ENCODE measurements at places on chromosomes 6 and 20.
A peak's percentile ranks its signal among the peaks of the same experiment; 100 is the strongest.

DNA sequence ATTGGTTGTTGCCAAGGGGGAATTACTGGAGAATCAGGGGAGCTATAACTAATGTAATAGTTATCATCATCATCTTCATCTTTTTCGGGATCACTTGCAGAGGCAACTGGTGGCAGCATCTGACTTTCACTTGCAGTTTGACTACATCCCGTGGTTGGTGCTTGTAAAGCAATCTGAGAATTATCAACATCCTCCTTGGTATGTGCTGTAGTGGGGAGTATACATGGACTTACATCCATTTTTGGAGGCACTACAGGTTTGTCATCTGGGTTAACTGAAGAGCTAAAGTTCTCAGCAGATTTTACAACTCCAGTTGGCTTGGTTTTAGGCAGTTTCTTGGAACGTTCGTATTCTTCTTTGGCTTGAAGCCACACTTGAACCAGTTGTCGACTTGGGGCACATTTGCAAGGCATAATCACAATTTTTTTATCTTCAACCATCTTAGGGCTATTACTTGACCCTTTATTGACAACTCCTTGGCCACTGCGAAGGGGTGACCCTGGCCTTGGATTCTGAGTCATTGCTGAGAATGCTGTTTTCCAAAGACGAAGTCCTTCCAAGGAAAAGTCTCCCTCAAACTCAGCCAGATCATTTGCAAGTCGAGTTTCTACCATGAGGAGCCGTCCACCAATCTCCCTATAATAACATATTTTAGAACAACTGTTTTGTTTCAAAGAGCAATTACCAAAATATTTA, 115.5 kb downstream of the REV3L start:
- DNase-seq: no peak

DNA sequence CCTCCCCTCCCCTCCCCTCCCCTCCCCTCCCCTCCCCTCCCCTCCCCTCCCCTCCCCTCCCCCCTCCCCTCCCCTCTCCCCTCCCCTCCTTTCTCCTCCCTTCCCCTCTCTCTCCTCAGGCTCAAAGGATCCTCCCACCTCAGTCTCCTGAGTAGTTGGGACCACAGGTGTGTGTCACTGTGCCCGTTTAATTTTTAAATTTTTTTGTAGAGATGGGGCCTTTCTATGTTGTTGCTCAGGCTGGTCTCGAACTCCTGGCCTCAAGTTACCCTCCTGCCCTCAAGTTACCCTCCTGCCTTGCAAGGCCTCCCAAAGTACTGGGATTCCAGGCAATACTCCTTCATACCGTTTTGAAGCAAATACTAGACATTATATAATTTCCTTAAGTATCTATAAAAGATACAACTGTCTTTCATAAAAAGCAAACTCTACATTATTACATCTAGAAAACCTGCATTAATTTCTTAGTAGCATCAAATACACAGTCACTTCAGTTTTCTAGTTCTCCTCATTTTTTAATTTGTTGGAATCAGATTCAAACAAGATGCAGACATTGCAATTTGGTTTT, 39.8 kb downstream of the NCOA3 start:
- no peak for DNase-seq

- DNase-seq: no peak
These were observed 39.8 kb downstream of the SNX5 start for GRCh38 chr20:17928633-17929311.

- no peak for DNase-seq
These were observed 166.7 kb downstream of the PRKN start for GRCh38 chr6:162560891-162561290.

- no peak for DNase-seq
These were observed 216.5 kb downstream of the ZMYND8 start for GRCh38 chr20:47139934-47140535.

DNA sequence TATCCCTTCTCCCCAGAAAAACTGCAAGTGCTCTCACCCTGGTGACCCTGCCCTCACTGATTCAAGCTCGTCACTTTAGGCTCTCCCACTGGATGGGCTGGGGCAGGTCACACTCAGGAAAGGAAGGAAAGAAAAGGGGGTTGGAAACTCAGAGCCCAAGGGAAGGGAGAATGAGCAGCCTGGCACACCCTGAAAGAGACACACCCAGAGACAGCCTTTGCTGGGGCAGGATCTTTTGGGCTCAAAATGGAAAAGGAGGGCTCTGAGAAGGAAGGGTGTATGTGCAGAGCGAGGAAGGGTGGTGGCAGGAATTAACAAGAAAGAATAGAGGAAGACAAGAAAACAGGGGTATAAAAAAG, 2.5 kb downstream of the PPP1R18 start:
- DNase-seq: no peak

GRCh38 chr6:43771210-43771857, 1.3 kb downstream of the VEGFA start:
- DNase-seq: peak; percentile 77

DNA sequence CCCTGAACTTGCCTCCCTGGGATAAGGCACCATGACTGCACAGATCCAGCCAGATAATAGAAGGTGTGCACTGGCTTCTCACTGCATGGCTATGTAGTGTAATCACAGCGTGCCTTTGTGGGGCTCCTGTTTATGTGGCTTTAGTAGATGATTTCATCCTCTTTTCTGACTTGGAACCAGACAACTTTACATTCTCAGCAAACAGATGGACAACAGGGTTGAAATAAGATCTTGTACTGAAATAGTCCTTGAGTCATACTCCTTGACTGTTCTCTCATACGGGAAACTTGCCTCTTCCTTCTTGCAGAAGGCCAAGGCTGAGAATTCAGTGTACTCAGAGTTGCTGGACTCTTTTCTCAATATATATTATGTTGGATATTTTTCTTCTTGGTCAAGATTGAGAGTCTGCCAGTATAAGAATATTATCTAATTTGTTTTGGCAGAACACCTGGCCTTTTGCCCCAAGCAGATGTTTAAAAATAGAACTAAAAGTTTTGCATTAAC, 25.0 kb upstream of the RNF144B start:
- peak; percentile 57 for DNase-seq

DNA sequence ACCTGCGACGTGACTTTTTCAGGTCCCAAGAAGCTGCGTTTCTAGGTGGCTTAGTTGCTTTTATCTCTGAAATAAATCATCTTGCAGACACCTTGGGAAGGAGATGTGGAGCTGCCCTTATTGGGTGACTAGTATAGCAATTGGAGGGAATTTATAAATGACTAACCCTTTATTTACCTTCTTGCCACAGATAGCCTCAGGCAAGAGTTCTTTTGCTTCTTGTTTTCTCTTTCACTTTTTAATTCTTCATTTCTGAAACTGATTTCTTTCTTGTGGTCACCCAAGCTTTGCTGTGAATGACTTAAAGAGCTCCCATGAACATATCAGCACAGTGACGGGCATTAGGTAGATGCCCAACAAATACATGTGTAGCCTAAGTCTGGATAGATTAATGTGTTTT, 3.0 kb downstream of the ADGRF4 start:
- DNase-seq: no peak

DNA sequence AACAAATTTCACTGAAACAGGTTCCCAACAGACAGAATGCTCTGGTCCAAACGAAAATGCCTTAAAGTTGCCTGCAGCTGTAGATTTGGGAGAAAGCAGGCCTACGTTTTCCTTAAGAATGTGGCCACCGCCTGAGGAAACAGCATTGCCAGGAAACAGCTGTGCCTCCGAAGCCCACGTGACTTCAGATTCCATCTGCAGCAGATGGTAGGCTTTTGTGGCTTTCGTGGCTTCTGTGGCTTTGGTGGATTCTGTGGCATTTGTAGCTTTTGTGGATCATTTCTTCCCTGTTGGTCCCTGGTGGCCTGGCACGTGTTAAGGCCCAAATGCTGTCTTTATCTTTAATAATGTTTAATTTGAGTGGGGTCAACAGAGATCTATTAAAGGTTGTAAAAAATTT, 222.9 kb downstream of the TTLL2 start:
- no peak for DNase-seq

GRCh38 chr6:22357724-22358189, 60.9 kb upstream of the PRL start:
- DNase-seq: no peak

- DNase-seq: no peak
These were observed 35.6 kb downstream of the TM9SF4 start for GRCh38 chr20:32144898-32145662.

DNA sequence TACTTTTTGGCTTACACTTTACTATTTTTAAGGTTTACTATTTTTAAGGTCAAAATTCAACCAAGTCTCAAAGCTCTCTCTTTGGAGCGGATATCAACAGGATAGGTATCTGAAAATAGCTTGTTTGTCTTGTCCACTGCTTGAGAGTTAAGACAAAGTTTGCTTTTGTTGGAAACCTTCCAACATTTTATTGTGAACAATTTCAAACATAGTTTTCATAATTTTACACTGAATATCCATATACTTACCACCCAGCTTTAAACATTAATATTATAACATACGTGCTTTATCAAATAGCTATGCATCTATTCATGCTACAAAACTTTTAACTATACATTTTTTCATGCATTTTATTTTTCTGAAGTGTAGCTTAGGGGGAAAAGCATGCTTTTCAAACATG, 109.9 kb downstream of the FYN start:
- no peak for DNase-seq

GRCh38 chr6:133236932-133237331, 4.2 kb upstream of the EYA4 start:
- no peak for DNase-seq

GRCh38 chr6:137087902-137088301, 43.1 kb upstream of the IL20RA start:
- no peak for DNase-seq

DNA sequence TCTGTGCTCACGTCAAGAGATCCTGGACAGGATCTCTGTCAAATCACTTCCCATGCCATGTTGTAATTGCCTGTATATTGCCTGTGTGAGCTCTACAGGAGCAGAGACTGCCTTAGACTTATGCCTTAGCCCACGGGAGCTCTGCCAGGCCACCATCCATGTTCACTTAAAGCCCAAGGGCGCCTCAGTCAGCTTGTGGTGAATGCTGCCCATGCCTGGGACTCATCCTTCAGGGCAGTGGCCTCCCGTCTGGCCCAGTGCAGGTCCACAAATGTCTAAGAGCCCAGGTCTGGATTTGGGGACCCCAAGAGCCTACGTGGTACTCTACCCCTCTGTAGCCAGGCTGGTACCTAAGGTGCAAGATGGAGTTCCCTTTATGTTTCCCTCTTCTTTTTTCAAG, 22.4 kb upstream of the BPIFA2 start:
- no peak for DNase-seq

GRCh38 chr6:118678866-118679265, 27.5 kb upstream of the CEP85L start:
- no peak for DNase-seq

DNA sequence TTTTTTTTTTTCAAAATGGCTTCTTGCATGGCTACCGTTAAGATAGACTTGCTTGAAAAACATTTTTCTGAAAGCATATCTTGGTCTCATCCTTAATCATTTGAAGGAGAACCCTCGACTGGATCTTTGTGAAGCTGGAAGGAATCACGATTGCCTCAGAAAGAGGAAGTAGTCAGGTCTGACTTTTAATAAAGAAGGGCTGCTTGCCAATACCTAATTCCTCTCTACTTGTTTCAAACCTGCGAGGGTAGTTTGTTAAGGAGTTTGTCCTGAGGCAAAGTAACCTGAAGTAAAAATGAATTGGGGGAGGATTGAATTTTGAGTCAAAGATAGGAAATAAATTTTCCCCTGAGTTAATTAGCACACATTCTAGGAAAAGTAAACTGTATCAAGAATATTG, 288.1 kb upstream of the MAP3K7 start:
- no peak for DNase-seq

GRCh38 chr20:52624281-52624680, 347.9 kb upstream of the TSHZ2 start:
- DNase-seq: no peak

- no peak for DNase-seq
These were observed 122.5 kb upstream of the TAB2 start for GRCh38 chr6:149194820-149195558.

GRCh38 chr20:17807651-17808050, 107.9 kb downstream of the BANF2 start:
- no peak for DNase-seq

DNA sequence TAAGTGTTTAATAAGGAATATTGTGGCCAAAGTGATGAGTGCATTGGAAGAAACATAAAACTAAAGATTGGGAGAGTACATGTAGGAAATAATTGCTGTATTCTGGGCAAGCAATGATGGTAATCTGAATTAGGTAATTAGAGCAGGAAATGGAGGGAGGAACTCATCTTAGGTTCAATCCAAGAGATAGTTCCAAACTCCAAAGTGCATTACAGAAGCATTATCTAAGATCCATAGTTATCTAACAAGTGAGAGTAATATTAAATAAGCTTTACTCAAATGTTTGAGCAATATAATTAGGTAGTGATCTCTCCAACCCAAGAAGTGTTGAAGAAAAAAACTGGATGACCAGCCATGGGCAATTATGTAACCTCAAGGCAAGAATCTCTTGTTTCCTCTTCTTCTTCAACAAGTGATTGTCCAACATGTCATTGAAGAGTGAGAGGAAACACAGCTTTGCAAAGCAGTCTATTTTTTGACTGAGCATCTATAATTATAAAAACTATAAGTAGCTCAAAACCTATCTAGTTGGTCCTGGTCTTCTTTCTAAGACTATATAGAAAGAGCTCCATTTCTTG, 181.2 kb upstream of the TNFAIP3 start:
- no peak for DNase-seq

- no peak for DNase-seq
These were observed 185.8 kb upstream of the RAB32 start for GRCh38 chr6:146357578-146358430.

DNA sequence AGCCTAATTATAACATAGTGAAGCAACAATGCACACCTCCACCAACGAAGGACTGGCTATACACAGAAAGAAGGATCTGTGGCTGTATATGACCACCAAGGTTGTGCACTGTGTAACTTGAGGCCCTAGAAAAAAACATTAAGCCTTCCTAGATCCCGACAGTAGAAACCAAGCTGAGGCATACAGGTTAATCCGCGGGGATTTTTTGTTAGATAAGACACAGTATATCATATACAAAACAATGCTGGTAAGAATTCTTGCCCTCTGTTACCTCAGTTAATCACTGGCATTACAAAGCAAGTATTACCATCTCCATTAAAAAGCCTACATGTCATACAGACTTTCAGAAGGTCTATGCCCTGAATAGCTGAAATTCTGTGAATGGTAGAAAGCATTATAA, 228.8 kb downstream of the TBC1D32 start:
- no peak for DNase-seq

GRCh38 chr6:116034327-116034726, 26.4 kb downstream of the FRK start:
- no peak for DNase-seq

- DNase-seq: no peak
These were observed 3.9 kb downstream of the CNPY3 start for GRCh38 chr6:42933205-42933604.

- DNase-seq: no peak
These were observed 30.6 kb upstream of the MYLK2 start for GRCh38 chr20:31788578-31788977.
